Adrenal gland (tissue), 19 donors: ENCODE measurements at places on chromosomes 12 and 14. TPM values are rescaled to one million over a fixed set of nuclear protein-coding genes. Genes with fewer than 3 reads are reported as not detected.

DNA sequence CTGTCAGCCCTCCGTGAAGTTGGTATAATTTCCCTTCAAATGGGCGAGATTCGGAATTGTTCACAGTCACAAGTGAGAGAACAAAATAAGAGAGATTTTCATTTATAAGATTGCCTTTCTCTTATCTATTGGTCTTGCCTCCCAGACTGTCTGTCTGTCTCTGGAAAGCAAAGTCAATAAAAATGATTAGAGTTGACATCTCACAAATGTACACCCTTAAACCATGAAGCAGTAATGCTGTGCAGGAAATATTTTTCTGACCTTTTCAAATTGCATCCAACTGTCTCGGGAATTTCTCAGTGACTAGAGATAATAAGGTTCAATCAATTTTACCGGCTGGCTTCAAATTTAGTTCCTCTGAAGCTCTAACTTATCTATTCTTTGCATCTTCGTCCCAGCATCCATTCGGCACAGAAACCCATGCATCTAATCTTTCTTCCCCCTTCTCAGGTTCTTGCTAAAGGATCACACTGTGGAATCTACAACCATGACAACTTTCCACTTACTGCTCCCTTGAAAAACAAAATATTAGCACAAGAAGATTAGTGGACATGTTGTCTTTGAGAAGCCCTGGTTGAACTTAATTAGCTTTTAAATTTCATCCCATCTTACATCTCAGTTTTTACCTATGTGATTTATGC, 93.1 kb downstream of the RMST start:
- DNase-seq = no peak

The PLCZ1 gene
- total RNA-seq = not detected

GRCh38 chr14:63902375-63902976, 49.7 kb downstream of the SYNE2 start:
- DNase-seq = peak; percentile 23

DNA sequence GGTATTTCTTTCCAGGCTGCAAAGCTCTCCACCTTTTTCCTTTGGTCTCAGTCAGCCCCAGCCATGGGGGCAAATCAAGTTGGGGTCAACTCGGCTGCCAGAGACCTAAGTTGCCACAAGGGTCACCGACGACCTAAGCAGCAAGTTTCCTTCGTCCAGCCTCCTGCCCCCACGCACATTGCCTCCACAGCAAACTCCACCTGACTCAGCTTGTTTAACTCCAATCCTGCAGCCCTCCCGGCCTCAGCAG, 767 bp upstream of the KCNMB4 start:
- DNase-seq = no peak

DNA sequence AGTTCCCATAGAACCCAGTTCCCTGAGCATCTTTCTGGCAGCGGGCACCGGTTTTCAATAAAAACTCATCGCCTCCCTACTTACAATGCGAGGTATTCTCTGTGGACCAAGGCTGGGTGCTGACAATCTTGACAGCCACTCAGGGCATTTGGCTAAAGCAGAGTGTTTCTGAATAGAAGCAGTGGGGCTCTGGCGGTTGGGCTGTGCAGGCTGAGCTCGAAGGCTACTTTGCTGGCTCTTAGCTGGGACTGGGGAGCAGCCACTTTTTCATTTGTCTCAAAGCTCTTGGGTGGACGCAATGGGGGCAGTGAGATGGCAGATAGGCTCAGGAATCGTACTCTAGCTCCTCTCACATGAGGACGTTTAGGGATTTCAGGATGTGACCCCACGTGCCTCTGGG, 151.8 kb downstream of the UNC79 start:
- no peak for DNase-seq

GRCh38 chr12:56683-57346, 9.8 kb upstream of the IQSEC3 start:
- DNase-seq = no peak

The MUCL1 gene
- not detected for total RNA-seq

GRCh38 chr12:6078398-6079096, 45.9 kb downstream of the VWF start:
- no peak for DNase-seq

DNA sequence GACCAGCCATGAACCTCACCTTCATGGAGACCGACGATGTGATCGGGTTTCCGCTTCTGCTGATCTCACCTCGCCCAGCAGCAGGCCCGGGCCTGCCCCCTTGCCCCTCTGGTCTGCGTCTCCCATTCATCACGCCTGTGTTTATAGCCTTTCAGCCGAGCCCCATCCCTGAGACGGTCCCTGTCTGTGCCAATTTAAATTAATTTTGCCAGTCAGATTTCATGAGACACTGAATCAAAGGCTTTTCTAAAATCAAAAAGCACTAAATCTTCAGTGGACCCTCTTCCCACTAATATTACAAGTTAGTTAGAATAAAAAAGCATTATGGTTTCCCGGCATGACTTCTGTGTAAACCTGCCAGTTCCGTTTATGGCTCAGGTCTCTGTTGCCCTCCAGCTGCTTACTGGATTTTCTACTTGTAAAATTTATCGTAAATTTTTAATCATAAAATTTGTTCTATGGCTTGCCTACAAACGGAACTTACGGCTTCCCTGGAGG, 155.9 kb downstream of the ESRRB start:
- no peak for DNase-seq

DNA sequence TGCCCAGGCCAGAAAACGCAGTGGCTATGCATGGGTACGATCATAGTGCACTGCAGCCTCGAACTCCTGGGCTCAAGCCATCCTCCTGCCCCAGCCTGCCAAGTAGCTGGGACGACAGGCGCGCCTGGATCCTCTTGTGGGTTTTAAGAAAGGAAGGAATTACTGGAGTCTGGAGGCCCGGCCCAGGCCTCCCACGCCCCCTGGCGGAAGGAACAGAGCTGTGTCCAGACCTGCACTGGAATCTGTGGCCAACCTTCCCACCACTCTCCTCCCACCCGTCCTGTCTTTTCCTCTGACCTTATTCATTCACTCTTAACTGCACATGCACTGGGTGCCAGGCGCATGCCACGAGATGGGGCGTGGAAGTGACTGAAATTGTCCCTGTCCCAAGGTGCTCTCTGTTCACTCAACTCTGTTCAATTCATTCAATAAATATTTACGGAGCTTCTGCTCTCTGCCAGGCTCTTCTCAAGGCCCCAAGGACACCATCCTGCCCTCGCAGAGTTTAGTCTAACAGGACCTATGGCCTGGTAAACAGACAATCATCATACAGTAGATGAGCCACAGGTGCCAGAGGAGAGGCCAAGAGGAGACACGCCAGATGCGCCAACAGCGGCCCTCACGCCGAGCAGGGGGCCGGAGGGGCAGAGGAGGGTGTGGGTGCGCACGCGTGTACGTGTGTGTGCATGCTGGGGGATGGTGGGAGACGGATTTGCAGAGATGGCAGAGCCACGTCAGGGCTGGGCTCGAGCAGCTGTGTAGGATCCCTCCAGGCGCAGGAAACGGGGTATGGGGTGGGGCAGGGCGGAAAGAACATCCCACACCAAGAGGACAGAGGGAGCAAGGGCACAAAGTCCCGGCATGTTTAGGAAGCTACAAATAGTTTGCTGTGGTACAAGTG, 13.7 kb upstream of the TMEM106C start:
- peak; percentile 89 for DNase-seq

- peak; percentile 59 for DNase-seq
Measured at GRCh38 chr14:23099212-23099861, 4.0 kb downstream of the C14orf119 start.

DNA sequence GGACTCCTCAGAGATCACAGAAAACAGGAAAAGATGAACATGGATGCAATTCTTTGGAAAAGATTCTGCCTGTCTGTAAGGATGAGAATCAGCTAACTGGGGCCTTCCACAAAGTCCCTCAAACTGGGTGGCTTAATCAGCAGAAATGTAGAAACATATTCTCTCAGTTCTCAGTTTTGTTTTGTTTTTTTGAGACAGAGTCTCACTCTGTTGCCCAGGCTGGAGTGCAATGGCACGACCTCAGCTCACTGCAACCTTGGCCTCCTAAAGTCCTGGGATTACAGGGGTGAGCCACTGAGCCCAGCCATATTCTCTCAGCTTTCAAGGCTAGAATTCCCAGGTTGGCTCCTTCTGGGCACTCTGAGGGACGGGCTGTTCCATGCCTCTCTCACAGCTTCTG, 38.2 kb upstream of the CLIP1 start:
- DNase-seq = no peak

The AICDA gene
- not detected for total RNA-seq

DNA sequence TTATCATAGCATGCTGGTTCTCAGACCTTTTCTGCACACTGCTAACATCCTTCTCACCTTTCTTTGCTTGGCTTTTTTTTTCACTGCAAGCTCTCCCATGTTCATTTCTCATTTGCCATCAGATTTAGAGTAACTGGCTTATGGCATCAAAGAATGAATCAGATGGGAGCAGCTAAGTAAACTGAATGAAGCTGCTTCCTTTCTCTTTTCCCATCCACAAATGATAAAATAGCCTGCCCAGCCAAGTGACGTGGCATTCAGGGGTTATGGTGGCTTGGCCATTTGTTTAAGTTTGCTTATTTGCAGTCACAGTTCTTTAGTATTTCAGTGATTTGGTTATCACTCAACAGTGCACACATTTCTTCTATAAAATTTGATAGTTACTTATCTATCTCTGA, 708.6 kb downstream of the DIO2 start:
- DNase-seq = no peak
